ENCODE measurements at places on chromosomes 7 and 10.

DNA sequence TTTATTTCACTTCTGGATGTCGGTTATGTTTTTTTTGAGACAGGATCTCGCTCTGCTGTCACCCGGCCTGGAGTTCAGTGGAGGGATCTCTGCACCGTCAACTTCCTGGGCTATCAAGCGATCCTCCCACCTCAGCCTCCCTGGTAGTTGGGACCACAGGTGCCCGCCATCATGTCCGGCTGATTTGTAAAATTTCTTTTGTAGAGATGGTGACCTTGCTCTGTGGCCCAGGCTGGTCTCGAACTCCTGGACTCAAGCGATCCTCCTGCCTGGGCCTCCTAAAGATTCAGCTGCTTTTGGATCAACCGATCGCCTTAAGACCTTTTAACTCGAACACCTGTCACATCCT, 606 bp upstream of the RABGEF1 start:
- no peak for DNase-seq

DNA sequence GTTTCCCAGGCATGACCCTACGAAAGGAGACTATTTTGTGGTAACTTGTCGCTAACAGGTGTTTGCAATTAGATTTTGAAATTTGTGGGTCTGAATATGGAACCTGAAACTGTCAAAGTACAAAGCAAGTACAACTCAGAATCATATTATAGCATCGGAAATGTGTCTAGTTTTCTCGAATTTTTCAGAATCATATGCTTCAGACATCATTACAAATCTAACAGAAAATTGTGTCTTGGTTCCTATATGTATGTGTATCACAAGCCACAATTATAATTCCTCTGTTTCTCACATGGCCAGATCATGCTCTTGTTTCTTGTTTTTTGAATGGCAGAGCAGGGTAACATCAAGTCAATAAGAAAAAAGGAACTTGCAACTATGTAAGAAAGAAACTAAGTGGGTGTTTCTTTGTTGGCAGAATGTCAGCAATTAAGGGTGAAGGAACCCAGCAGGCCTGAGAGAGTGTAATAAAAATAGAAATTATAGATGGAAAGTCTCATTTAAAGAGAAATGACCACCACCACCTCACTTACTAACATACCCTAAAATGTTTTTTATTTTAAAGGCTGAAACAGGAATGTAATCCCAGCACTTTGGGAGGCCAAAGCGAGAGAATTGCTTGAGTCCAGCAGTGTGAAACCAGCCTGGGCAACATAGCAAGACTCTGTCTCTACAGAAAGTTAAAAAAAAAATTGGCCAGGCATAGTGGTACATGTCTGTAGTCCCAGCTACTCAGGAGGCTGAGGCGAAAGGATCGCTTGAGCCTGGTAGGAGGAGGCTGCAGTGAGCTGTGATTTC, 51.3 kb downstream of the PRTFDC1 start:
- DNase-seq: no peak

DNA sequence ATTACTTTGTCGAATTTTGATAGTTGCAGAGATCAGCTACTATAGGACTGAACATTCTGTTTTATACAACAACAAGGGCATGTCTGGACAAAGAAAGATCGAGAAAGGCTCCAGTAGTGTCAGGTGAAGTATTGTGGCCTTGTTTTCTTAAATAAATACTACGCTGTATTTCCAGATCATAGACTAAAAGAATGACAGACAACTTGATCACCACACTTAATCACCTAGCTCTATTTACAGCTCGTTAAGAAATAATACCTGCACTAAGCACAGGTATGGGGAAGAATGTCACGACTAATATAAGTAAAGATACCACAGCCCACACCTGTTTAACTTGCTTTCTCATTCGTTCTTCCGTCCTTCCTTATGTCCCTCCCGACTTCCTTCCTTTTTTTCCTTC, 269.2 kb downstream of the HGF start:
- DNase-seq: no peak

- no peak for DNase-seq
Observed at GRCh38 chr7:139183878-139184338, 47.1 kb upstream of the UBN2 start.

- no peak for DNase-seq
Observed at GRCh38 chr7:44377681-44378421, 52.5 kb upstream of the CAMK2B start.

DNA sequence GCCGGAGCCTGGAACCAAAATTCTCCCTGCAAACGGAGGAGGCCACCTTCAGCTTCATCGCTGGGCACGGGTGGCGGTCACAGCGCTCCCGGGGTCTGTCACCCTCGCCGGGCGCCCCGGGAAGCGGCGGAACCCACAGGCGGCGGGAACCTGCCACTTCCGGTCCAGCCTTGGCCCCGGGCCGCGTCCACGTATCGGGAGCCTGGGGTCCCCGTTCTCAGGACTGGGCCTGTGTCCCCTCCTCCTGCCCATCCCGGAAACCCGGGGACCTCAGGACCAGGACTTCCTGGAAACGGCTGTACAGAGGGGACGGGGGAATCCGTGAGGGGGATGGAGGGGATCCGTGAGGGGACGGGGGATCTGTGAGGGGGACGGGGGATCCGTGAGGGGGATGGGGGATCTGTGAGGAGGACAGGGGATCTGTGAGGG, 25.4 kb downstream of the PDGFA start:
- DNase-seq: no peak

DNA sequence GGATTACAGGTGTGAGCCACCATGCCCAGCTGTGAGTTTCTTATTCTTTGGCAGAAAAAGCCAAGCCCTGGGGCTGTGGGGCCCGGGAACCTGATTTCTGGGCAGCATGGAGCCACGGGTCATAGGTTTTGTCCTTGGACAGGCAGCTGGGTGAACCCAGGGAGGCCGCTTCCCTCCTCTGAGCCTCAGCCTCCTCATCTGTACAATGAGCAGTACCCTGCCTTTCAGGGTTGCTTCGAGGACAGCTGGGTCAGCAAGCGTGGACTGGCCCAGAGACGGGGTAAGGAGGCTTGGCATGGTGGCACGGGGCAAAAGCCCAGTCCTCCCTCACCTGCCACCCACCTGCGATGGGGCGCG, 84.1 kb upstream of the GNA12 start:
- no peak for DNase-seq

DNA sequence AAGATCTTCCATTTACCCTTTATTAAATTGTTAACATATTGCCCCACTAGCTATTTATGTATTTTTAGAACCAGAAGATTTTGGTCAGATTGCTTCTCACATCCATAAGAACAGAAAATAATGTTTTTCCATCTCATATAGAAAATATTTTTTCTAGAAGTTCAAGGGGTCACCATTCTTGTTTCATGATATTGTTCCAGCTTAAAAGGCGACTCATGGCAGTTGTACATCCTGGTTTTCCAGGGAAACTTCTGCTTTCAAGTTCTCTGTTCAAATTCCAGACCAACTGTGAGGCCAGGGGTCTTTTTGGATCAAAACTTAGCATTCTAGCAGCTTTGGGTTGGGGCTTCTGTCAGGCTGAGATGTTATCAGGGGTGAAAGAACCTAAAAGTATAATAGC, 84.4 kb downstream of the LRRC4 start:
- DNase-seq: no peak
